Colonic mucosa (tissue), 4 donors: ENCODE measurements at places on chromosomes 2 and 18. TPM values are rescaled to one million over a fixed set of nuclear protein-coding genes. Genes with fewer than 3 reads are reported as not detected.
A peak's percentile ranks its signal among the peaks of the same experiment; 100 is the strongest.

DNA sequence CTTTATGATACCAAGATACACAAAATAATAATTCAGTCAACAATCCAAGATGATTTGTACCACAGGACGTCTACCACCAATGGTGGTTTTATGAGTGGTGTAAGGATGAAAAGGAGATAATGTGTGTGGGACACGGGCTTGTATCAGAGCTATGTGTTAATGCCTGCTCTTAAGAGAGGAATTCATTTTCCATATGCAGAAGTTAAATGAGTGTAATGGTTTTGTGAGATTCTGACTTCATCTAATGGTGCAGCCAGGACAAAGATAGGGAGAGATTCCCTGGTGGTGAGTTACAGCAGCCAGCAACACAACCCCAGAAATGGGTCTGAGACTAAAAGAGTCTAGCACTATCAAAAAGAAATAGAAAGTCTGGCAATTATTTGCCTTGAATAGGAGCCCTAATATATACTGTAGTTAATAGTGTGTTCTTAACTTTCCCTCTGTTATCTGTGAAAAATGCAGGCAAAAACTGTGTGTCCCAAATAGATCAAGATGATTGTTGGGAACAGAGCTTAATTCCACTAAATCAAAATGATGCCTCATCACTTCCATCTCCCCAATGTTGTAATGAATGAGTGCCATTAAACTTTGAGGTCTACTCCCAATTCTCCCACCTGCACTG, 455.0 kb upstream of the TCF4 start:
- no peak for DNase-seq

DNA sequence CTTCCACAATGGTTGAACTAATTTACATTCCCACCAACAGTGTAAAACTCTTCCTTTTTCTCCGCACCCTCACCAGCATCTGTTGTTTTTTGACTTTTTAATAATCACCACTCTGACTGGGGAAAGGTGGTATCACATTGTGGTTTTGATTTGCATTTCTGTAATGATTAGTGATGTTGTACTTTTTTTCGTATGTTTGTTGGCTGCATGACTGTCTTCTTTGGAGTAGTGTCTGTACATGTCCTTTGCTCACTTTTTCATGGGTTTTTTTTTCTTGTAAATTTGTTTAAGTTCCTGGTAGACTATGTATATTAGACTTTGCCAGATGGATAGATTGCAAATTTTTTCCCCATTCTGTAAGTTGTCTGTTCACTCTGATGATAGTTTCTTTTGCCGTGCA, 574.8 kb downstream of the KCNJ3 start:
- DNase-seq, result no peak

GRCh38 chr2:120441744-120442471, 96.0 kb downstream of the INHBB start:
- DNase-seq, result peak; percentile 49

DNA sequence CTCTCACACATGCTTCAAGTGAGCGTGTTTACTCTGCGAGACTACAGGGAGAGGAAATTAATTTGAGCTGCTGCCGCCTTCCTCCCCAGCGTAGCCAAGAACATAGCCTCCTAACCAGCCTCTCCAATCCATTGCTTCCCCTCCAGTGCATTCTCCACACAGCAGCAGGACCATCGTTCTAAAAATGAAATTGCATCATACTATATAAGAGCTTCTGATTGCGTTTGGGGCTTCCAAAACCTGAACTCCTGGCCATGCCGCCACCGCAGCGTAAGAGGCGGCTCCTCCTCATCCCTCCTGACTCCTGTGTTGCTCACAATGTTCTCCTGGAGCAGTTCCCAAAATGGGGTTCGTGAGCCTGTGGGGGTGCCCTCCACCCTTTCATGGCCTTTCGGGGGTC, 142.1 kb downstream of the MYT1L start:
- DNase-seq, result no peak

GRCh38 chr2:12709207-12709522, 7.6 kb upstream of the TRIB2 start:
- DNase-seq, result no peak

The B3GNT7 gene
- 258 TPM for total RNA-seq

DNA sequence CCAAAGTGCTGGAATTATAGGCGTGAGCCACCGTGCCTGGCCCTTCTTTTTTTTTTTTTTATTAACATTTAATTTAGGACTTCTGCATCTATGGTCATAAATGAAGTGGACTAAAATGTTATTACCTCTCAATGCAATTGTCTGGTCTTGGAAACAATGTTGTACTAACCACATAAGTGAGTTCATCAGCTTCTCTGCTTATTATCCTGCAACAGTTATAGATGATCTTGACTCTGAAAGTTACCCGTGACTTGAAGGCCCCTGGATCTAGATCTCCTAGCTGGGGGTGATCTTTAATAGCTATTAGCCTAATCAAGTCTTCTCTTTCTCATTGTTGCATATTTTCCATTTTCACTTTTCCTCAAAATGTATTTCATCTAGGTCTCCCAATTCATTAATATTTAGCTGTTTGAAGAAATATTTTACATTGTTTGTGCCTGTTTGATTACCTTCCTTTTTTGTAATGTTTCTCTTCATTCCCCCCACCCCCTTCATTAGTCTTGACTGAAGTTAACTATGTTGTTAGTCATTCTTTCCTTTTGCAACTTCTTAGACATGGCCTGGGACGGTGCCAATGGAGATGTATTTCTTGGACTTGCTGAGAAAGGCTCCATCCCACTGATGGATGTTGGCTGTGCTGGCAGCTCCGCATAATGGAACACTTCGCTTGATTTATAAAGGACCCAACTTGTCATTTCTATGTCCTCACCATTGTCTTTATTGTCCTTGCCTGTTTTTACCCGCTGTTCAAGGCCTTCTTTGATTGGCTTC, 141.6 kb upstream of the RIOK3 start:
- no peak for DNase-seq

The NPPC gene
- total RNA-seq, result not detected

DNA sequence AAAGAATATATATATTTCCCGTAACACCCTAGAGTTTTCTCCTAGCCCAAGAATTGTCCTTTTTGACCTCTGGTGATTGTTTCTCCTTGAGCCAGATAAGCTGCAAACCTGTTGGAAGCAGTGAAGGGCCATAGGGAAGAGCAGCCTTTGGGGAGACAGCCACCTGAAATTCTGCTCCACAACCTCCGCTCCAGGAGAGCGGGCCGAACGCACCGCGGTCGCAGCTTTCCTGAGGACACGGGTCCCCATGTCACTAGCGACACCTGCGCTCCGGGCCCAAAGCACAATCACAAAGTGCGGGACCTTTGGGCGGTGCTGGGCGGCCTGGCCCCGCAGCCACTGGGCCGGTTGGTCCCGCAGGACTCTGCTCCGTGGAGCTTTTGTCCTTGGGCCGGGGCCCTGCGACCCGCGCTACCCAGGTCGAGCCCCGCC, 557 bp upstream of the DSG2 start:
- no peak for DNase-seq

DNA sequence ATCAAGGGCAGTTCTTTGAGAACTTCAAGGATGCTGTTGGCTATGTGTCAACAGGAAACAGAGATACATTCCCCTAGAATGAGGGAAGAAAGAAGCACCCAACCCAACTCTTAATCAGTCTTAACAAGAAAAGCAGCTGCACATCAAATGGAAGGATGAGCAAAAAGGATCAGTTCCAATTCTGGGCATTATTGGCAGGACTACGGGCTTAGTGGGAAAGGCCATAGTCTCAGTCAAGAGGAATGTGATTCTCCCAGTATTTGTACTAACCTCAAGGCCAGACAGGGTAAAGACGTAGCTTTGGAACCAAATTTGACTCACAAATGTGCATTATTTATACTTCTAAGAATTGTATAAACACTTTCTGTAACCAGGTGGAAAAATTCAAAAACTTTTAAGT, 18.2 kb downstream of the BMP10 start:
- DNase-seq, result no peak

DNA sequence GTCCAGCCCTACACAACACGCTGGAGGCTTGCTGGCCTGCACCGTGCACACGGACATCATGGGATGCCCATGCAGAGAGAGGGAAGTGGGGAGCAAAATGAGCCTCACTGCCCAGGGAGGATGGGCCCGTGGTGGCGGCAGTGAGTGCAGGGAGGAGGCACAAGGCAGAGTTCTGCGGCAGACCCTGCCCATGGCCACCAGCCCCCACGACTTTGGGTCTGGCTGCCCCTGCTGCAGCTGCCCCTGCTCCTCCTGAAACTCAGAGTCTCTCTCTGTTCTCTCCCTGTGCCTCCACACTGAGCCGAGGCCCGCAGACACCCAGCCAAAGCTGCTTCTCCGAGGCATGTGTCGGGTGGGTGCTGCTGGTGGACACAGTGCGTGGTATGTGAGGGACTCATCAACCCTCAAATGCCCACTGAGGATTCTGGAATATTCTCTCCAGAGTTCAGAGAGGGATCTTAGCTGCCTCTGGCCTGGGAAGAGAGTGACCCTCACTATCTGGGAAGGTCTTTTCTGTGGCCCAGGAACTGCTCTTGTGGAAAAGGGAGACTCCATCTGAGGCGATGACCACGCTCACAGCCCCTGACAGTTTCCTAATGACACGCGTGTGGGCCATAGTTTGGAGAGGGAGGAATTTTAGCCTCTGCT, 45.1 kb upstream of the HPCAL1 start:
- DNase-seq, result no peak

GRCh38 chr18:56330366-56331110, 307.9 kb downstream of the TXNL1 start:
- DNase-seq, result no peak

GRCh38 chr2:106358521-106358920, 109.7 kb downstream of the RGPD3 start:
- DNase-seq, result no peak

DNA sequence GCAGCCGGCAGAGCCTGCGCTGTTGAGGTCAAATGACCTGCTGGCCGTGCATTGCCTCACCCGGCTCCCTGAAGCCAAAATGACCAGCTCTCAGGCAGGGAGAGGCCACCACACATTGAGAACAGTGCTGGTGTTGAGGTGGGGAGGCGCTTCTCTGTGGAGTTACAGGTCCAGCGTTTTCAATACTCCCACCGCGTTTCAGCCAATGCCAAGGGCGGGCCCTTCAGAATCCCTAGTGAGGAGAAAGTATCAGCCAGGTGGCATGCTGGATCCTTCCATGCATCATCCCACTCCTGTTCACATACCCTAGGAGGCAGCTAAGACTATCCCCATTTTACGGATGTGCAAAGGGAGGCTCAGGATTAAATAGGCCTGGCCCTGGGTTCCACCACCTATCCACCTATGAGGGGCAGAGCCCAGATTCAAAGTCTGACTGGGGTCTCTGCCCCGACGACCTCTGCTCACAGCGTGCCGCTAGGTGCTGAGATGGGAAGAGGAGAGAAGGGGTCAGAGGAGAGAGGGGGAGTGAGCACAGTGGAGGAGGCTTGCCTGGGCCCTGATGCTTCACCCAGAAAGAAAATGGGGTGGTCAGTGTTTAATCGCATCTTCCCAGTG, 137.6 kb upstream of the ID2 start:
- no peak for DNase-seq

DNA sequence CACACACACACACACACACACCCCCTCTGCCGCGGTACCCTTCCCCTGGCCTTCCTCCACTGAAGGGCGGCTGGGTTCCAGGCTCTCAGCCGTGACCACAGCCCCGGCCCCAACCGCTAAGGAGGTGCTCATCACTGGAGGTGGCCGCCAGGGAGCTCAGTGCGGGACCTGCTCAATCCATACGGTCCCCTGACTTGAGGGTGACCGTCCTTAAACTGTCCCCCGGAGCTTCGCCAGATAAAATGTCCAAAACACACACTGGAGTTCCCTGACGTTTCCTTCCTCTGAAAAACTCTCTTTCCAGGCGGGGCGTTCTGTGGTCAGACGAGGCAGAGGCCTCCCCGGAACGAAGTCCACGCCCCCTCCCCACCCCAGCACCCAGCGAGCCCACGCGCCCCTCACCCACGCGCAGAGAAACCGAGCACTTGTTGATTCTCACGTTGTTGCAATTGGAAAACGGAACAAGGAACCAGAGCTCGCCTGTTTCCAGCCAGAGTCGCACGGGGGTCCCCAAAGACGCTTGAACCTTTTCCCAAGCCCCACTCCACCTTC, 1.4 kb downstream of the MBP start:
- peak; percentile 53 for DNase-seq

- DNase-seq, result no peak
These were observed 21.5 kb upstream of the GPC1 start for GRCh38 chr2:240413813-240414429.

The COL4A3 gene
- 0.42 TPM for total RNA-seq

DNA sequence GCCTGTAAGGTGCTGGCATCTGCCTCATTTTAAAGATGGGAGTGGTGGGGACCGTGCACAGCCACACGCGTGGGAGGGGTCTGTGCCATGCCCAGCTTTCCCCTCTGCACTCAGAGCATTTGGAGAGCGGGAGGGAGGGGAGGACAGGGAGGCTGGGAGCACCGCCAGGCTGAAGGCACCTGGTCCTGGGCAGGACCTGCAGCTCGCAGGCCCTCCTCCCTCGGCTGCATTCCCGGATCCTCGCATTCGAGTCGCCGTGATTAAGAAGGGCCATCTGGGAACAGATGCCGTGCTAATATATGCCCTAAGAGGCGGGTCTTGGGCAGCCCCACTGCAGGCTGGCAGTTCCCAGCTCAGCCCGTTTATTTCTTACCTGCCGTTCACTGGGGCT, 84.0 kb downstream of the PTGR3 start:
- no peak for DNase-seq

The SPHKAP gene
- total RNA-seq, result 0.08 TPM

DNA sequence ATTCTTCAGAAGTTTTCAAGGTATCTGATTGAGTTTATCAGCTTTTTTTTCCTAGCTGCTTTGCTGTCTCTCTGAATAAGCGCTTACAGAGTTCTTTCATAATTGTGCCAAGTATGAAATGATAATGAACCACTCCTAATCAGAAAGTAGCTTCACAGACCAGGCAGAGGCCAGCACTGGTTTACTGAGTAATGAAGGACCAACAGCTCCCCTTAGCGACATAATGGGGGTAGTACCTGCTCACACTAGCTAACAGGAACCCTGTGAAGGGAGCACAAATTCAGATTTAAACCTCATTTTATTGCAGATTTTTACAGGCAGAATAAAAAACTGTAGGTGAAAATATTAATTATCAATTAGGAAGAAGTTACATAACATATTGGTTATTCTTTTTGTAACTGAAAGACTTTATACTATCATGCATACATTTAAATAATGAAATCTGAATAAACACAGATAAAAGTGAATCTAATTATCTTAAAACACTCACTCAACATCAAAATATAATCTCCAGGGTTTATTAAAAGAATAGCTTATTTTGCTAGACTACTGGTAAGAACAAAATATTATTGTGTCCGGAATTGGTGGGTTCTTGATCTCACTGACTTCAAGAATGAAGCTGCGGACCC, 53.7 kb upstream of the LRRC30 start:
- no peak for DNase-seq

GRCh38 chr18:34114996-34115395, 109.7 kb downstream of the NOL4 start:
- no peak for DNase-seq

DNA sequence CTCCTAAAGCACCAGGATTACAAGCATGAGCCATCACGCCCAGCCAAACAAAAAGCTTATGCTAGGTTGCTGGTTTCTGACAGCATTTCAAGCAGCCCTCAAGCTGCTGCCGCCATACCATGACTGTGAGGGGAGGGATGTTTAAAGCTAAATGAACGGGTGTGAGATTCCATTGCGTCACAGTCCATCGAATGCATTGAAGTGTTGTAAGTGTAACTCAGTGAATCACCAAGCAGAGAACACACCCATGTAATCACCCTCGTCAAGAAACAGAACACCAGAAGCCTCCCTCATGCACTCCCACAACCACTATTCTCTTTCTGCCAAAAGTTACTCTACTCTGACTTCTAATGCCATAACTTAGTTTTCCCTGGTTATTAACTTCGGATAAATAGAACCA, 32.8 kb upstream of the MC5R start:
- no peak for DNase-seq
